Occipital lobe (tissue), 3 donors: ENCODE measurements at places on chromosomes 4 and X.

DNA sequence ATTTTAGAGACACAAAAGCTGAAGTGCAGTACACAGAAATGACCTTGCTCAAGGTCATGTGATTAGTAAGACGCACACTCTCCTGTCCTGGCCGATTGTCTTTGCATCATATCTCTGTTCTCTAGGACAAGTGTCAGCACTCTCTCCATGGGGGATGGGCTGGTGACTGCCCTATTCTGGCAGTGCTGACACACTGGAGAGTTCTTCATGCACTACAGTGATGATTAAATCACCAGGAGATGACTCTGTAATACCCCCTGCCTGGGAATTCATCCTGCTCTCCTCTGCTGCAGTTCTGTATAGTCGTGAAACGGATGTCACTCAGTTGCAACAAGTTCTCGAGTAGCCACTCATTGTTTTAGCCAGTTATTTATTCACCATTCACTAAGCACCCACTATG is 5.3 kb upstream of the SHISA3 start:
- DNase-seq: no peak

DNA sequence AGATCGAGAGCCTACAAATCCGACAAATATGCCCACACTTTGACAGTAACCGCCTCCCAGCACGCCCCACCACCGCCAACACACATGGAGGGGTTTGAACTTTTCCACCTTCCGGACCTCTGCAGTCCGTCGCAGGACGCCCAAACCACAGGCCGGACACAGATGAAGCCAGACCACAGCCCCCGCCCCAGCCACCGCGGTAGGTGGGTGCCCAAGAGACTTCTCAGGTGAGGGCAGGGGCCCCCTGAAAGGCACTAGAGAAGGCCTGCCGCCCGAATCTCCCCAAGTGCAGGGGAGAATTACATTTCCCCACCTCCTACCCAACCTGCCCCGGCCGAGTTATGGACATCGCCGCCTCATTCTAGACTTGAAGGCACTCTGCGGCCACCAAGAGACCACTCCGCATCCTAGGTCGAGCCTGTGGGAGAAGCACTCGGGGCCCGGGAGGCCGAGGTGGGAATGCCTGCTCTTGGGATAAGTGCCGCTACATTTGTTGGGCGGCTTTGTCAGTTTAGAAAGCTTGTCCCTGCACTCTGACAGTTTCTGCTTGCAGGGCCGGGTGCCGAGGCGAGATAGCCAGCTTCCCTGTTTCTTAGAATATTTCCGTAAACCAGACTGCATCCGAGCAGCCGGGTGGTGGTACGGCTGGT is 21.5 kb downstream of the HAND2 start:
- no peak for DNase-seq

DNA sequence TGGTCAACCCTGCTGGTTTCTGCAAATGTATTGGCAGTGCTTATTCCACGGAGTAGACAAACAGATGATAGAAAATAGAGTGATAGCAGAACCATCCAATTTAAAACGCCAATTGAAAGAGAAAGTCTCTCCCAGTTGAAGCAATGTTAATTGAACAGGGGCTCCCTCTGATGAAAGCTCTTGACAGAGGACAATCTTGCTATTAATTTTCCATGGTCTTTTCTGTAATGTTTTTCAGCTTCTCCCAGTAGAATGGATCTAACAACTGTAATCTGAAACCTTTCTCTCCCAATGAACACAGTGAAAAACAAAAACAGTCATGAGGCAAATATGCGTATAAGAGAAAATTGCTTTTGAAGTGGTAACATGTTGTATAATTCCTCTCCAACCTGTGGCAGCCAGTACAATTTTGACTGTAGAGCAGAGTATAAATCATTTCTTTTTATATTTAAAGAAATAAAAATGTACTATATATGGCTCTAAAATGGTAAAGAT is 225.1 kb upstream of the GALNTL6 start:
- DNase-seq: no peak

DNA sequence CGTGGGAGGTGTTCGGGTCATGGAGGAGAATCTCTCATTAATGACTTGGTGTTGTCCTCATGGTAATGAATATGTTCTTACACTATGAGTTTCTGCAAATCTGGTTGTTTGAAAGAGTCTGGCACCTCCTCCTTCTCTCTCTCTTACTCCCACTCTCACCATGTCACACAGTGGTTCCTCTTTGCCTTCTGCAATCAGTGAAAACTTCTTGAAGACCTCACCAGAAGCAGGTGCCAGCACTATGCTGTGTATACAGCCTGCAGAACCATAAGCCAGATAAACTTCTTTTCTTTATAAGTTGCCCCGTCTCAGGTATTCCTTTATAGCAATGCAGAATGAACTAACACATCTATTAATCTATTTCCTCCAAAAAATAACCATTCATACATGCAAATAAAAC is 275.0 kb downstream of the ANTXR2 start:
- DNase-seq: no peak

DNA sequence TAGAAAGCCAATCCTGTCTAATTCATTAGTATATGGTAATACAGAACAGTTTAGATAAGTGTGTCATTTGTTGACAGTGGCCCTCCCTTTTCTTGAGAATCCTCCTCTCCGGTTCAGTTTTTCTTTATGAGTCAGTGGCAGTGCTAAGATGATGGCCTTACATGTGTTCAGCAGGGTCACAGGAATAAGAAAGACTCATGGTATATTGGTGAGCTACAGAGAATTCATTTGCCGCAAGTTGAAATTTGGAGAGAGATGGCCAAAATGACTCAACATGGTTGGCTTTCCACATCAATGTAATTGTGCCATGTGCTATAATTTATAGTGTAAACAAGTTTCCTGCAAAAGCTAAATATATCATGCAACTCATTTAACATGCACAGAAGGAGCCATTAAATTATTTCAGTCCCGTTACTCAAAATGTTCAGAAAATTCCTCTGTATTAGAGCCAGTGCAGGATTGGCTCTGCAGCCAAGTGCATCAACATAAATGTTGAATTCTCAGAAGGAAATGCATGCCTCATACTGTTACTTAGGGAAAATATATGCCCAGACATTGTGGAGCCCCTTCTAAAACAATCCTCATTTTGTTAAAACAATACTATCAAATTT is 374.3 kb downstream of the AFF2 start:
- no peak for DNase-seq

GRCh38 chr4:109648266-109648996 is 54.8 kb downstream of the CASP6 start:
- DNase-seq: no peak

- DNase-seq: peak; percentile 49
These were observed 783 bp downstream of the RBPJ start for GRCh38 chr4:26321373-26322221.
